ENCODE measurements at places on chromosomes 7 and 10. TPM values are rescaled to one million over a fixed set of nuclear protein-coding genes. Genes with fewer than 3 reads are reported as not detected.
A peak's percentile ranks its signal among the peaks of the same experiment; 100 is the strongest.

DNA sequence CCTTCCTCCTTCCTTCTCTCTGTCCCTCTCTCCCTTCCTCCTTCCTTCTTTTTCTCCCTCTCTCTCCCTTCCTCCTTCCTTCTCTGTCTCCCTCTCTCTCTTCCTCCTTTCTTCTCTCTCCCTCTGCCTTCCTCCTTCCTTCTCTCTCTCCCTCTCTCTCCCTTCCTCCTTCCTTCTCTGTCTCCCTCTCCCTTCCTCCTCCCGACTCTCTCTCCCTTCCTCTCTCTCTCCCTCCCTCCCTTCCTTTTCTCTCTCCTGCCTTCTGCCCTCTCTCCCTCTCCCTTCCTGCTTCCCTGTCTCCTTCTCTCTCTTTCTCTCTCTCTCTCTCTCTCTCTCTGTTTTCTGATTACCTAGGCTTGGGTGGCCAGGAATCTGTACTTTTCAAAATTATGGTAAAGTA is 16.6 kb upstream of the GFRA1 start:
- DNase-seq, result no peak

DNA sequence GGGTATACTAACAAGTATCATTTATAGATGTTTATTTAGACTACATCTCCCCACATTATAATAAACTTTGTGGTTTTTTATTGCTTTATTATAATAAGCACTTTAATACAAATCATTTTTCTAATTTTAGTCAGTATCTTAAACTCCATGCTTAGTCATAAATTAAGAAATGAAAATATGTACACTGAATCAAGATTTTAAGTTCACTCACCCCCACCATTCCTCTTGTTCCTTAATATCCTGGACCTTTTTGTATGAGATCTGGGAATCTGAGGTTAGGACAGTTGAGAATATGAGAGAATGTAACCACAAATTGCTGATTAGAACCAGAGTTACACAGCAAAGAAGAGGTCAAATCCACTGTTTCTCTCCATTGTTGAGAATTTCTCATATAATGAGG is 93.6 kb upstream of the WNT16 start:
- no peak for DNase-seq

ALOX5 gene
- 86.8 TPM for total RNA-seq

- no peak for DNase-seq
Observed at GRCh38 chr7:31335161-31335856, 5.2 kb downstream of the NEUROD6 start.

GRCh38 chr7:118222591-118222990 is 1.9 kb upstream of the ANKRD7 start:
- no peak for DNase-seq

DNA sequence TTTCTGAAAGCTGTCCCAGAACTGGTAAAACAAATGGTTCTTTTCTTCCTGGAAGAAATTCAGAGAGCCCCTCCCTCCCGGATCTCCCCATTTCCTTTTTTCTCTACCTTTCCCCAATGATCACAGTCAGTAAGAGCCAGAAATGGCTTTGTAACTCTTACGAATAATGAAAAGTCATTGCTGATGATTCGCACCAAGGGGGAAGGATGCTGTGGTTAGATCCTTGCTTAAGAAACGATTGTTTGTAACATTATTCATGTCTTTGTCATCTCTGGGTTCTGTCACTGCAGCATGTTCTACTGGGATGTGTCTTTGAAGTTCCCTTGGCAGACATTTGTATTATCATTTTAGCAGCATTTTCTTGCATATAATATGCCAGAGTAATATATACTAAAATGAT is 138.9 kb downstream of the CACNB2 start:
- DNase-seq, result no peak

DNA sequence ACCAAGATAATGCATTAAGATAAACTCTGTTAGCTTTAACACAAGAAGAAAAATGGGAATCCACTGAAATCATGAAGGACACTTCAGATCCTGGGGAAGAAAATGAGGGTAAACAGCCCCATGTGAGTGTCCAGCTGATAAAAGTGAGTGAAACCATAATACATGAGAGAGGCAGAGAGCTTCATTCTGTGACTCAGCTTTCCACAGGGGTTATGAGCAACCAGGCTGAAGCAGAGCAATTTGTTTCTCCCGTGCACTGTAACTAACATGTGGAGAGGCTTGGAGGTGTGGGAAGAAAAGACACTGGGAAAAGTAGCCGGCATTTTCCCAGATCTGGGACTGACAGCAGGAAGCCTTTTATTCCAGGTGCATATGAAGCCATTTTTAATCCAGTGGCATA is 971.7 kb downstream of the ANKRD7 start:
- no peak for DNase-seq

MOGAT3 gene
- not detected for total RNA-seq

DNA sequence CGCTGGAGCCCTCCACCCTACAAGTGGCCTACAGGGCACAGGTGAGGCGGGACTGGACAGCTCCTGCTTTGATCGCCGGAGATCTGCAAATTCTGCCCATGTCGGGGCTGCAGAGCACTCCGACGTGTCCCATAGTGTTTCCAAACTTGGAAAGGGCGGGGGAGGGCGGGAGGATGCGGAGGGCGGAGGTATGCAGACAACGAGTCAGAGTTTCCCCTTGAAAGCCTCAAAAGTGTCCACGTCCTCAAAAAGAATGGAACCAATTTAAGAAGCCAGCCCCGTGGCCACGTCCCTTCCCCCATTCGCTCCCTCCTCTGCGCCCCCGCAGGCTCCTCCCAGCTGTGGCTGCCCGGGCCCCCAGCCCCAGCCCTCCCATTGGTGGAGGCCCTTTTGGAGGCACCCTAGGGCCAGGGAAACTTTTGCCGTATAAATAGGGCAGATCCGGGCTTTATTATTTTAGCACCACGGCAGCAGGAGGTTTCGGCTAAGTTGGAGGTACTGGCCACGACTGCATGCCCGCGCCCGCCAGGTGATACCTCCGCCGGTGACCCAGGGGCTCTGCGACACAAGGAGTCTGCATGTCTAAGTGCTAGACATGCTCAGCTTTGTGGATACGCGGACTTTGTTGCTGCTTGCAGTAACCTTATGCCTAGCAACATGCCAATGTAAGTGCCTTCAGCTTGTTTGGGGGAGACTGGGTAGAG is at the start of gene COL1A2:
TSS of gene COL1A2 (plus strand) at position 459 of the 704 bp plus-strand sequence. CDS start at position 596, 137 bp downstream.
- DNase-seq, result no peak

DNA sequence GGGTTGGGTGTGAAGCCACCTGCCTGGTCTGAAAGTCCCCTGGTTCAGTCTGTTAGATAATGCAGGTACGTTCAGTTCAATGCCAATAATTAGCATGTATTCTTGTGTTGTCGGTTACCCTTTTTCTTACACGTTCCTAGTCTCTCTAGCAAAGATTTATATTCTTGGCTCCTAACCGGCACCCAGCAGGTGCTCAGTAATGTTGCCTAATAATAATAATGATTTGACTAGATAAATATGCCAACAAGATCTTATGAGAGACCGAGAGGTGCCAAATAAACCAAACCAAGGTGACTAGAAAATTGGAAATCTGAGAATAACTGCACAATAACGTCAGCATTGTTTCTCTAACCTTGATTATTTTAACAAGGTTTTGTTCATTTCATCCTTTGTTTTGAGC is 1.1 kb upstream of the SMIM30 start:
- no peak for DNase-seq

ASAH2B gene
- 3.8 TPM for total RNA-seq

- DNase-seq, result no peak
Observed at GRCh38 chr10:42960991-42961795, 115.7 kb upstream of the RET start.

PVRIG gene
- total RNA-seq, result 1.1 TPM

- DNase-seq, result no peak
Observed at GRCh38 chr10:69612760-69613159, 17.3 kb upstream of the FAM241B start.

DNA sequence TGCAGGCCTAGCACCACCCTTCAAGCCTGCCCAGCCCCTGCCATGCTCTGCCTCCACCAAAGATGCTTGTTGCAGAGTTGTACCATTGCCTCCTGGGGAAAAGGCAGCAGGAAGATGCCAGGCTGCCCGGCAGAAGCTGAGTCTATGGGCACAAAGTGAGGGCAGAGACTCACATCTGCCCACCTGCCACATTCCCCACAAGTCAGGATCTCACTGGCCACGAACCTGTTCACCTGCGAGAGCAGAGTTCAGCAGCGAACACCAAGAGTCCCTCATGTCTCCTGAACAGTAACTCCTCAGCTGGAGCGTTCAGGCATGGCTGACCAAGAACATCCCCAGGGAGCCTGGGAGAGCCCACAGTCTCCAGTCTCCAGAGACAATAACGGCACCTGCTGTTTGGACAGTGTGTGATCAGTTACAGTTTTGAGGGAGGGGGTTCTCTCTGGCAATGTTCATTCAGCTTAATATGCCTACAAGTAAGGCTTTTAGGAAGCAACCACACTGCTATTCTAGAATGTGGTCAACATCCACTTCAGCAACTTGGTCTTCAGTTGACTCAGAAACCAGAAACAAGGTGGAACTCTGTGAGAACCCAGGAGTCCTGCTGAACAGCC is 78.5 kb downstream of the GRID1 start:
- DNase-seq, result no peak

DNA sequence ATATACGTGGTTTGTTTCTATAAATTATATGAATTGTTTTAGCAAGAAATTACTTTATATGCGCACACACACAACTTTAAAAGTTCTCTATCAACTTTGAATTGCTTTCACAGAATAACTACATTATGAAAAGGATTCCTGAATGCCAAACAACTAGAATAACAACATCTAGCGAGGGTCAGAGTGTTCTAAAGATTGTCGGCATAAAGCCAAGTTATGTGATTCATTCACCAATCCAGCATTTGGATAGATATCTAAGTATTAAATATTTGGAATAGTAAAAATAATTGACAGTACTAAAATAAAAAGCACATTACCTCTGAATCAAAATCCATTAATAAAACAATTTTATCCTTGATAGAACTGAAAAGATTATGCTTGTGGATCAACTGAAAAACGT is 125.3 kb upstream of the AMPH start:
- no peak for DNase-seq

- DNase-seq, result peak; percentile 8
Observed at GRCh38 chr10:91909117-91909677, at the start of gene FGFBP3. FGFBP3 (minus strand) TSS chr10:91909486; CDS start chr10:91908969, 517 bp downstream.

TMEM213 gene
- not detected for total RNA-seq

DNA sequence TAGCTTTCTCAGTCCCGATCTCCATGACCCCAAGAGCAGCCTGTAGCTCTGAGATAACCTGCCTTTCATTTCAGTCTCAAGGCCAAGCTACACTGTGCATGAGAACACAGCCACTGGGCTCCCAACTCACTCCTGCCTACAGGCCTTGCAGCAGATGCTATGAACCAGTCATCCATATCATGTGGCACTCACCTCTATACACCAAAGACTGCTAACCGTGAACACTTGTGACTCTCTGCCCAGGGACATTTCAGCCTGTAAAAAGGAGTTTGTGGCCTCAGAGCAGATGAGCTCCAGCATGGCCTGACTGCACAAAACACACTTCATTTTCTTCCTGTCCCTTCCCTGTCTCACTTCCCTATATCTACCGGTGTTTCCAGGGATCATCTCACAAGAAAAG is 56.9 kb upstream of the NPY start:
- no peak for DNase-seq

DNA sequence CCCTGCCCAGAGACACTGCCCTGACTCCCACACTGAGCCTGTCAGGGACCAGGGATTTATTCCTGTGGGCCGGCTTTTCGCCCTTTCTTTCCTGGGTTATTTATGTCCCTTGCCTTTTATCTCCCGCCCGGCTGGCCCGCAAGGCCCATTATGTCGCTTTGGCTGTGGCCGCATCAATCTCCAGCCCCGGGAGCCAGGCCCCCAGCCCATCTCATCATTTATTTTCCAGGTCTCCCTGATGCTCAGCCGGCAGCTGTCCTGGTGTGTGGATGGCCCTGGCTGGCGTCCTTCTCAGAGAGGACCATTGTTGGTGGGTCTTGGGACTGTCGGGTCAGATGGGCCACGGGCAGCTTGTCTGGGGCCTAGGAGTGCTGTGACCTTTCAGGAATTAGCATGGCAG is 82.3 kb downstream of the FAM241B start:
- no peak for DNase-seq

DNA sequence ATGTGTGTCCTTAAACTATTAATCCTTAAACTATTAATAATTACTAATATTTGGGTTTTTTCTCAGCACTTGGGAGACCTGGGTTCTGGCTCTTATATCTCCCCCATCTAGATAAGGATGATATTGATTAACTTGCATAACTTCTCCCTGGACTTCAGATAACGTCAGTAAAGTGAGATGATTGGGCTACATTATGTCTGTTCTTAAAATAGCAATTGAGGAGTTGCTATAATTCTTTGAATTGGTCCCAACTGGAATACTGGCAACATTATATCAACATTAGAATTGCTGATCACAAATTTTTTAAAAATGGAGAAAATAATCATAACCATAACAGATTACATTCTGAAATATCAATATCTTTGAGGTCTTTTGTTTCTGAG is 1.9 kb downstream of the APBB1IP start:
- no peak for DNase-seq

- DNase-seq, result no peak
Observed at GRCh38 chr7:35967366-35968139, 166.7 kb downstream of the SEPTIN7 start.

CFAP69 gene
- total RNA-seq, result 18.5 TPM

GRCh38 chr7:91266067-91266688 is 1.9 kb downstream of the FZD1 start:
- DNase-seq, result no peak

DNA sequence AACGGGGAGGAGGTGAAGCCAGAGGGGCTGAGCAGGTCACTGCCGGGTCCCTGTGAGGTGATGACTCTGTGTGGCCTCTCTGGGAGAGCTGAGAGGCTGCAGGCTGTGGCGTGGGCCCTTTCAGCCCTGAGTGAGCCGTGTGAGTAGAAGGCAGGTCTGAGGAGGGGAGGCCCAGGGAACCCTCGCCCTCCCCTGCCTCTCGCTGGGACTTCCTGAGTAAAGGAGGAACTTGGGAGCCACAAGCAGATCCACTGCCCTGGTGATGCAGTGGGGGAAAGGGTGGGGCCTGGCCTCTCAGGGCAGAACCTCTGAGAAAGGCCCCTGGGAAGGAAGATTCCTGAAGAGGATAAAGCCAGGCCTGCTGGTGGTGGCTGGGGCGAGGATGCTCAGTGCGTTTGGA is 22.8 kb downstream of the EEPD1 start:
- DNase-seq, result no peak

- no peak for DNase-seq
Observed at GRCh38 chr10:12006671-12007070, 35.9 kb downstream of the UPF2 start.

GIMAP2 gene
- total RNA-seq, result 0.81 TPM

DNA sequence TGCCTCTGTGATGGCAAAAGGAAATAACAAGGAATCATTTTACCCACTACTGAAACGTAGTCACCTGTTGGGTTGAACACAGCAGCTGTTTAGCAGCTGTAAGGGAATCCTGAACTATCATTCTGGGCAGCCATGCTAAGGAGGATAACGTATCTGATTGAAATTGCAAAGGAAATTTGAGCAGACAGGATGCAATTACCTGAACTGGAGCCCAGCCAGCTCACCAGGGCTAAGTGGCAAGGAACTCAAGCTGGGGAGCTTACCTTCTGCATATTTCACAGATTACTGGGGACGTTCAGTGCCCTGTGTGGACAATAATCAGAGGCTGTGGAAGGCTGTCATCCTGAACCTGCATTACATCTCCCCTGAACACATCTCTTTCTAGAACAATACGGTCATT is 650.5 kb downstream of the SORCS3 start:
- DNase-seq, result no peak

GRCh38 chr10:130105724-130106123 is 4.9 kb downstream of the C10orf143 start:
- no peak for DNase-seq

Data from PC-9 (cell line).